ENCODE measurements at places on chromosomes 13 and 19.

GRCh38 chr13:21709697-21710096 lies 38.8 kb downstream of the FGF9 start:
- DNase-seq, result no peak

DNA sequence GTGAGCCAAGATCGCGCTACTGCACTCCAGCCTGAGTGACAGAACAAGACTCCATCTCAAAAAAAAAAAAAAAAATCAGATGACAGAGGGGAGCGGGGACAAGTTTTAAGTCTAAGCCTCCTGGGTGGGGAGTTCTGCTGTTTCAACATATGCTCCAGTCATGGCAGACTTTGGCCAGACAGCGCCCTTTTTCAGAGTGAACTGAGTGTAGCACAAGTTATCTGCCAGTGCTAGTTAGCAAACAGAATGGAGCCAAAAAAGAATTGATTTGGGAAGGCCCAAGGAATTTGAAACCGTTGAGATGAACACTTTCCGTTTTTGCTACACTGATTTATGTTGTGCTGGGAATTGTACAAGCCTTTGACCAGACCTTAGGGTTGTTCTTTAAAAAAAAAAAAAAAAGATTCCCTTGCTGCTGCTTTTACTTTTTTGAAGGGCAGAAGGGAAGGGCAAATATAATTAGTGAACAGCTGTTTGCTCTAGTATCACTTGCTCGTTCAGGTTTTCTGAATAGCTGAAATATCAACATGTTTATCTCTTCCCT lies 5.7 kb downstream of the ACTN4 start:
- no peak for DNase-seq

GRCh38 chr13:39811696-39812095 lies 156.2 kb downstream of the COG6 start:
- no peak for DNase-seq

DNA sequence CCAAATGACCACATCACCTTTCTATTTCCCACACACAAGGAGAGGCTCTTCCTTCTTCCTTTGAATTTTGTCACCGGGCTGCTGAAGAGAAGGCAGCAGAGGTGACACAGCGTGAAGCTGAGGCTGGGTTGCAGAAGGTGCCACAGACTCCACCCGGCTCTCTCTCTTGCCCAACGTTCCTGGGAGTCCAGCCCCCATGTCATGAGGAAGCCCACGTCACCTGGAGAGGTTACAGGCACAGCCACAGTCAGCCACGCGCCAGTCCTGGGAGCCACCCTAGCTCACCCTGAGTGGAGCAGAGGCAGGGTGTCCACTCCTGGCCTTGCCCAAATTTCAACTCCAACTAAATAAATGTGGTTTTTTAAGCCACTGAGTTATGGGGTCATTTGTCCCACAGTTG lies 4.8 kb upstream of the TMEM255B start:
- no peak for DNase-seq

- peak; percentile 50 for DNase-seq
These were observed 1.7 kb downstream of the DPY19L3 start for GRCh38 chr19:32407004-32407992.

DNA sequence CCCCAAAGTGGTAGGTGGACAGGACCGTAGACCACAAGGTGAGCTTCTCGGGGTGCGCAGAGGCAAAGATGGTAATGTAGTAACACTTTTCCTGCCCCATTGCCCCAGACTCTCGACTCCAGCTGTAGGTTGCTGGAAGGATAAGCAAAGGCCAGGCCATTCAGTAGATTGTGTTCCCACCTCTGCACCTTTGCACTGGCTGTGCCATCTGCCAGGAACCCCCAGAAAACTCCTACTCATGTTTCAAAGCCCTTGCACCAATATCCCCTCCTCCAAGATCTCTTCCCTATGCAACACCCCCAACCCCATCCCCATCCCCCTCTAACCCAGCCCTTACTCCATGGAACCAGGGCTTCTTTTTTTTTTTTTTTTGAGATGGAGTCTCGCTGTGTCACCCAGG lies 18.3 kb downstream of the IL12RB1 start:
- DNase-seq, result no peak

All from left lung (tissue), 14 donors.